Activated T-helper 1 cell treated with Interleukin-2 at 50 U/mL for 16 hours (primary cell): ENCODE measurements at places on chromosomes 3 and 15.

GRCh38 chr3:138394686-138395085 lies 39.7 kb upstream of the ESYT3 start:
- no peak for DNase-seq

- DNase-seq, result no peak
Observed at GRCh38 chr15:92636908-92637481, 18.6 kb downstream of the FAM174B start.

- DNase-seq, result no peak
Observed at GRCh38 chr3:107238787-107239186, 138.5 kb upstream of the CCDC54 start.

GRCh38 chr15:82858932-82859331 lies 49.5 kb downstream of the WHAMM start:
- DNase-seq, result no peak

DNA sequence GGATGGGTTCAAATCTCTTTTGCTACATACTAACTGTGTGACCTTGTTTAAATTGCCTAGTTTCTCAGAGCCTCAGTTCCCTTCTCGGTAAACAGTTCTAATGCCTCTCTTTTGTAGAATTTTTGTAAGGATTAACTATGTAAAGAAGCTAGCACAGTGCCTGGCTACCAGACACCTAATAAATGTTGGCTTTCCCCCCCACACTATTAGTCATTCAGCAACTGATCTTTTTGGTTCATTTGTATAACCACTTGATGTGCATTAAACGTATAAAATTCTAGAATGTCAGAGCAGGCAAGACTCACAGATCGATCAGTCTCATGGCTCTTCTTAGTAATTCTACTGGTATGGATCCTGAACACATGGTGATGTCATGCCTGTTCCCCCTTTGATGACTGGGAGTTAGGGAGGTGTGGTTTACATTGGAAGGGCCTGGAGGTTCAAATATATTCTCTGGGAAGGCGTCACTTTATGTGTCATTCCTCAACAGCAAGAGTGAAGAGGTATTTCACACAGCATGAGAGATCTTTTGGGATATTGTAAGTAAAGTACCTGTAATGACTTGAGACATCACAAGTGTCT lies 6.5 kb downstream of the TAGLN3 start:
- DNase-seq, result no peak

- DNase-seq, result no peak
Observed at GRCh38 chr15:34656005-34656796, 72.8 kb upstream of the GOLGA8B start.

DNA sequence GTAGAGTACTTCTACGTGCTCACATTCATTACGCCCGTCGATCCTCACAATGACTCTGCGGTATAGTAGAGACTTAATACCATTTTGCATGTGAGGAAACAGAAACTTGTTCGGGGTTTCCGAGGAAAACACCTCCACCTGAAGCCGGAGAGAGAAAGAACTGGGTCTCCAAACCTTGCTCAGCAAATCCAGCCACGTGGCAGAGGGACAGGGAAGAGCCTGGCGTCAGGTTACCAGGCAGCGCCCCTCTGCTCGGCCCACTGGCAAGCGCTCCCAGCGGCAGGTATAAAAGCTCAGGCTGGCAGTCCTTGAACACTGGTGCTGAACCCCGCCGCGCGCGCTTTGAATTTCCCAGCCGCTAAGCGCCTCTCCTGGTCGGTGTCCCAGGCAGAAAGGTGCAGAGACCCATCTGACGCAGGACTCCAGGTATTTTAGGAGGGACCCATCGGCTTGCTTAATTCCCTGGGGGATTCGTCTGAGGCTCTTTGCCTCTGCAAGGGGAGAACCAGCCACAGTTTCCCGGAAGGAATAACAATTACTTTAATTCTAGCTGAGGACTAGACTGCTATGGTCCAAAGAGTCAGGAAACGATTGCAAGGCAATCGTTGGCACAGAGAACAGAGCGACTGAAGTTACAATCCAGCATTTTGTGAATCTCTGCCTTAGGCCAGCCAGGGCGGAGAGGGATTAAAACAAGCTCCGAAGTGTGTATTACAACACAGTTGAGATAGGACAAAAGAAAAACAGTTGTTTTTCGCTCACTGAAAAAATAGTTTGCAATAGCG lies at the start of gene C2CD4A:
TSS of gene C2CD4A (plus strand) at position 315 of the 785 bp plus-strand sequence. CDS start 637 bp downstream, outside the sequence.
- DNase-seq, result peak; percentile 36

DNA sequence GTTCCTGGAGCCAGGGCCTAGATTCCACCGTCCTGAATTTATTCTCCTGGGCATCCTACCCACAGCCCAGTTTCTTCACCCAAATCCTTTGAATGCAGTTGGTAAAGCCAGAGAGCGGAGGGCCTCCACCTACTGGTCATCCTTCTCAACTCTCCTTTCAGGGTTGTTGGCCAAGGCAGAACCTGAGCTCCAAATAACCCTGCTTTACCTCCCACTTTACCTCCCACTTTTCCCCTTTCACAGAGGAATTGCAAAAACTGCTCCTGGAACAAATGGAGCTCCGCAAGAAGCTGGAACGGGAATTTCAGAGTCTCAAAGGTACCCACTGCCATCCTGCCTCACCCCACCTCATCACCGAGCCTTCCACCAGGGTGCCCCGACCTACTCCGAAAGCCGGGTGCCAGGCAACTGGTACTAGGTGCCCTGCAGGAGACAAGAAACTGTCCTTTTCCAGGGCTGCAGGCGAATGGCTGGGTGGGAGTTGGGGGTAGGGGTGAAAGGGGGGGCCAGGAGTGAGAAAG lies 6.8 kb downstream of the SKOR1 start:
- DNase-seq, result no peak

DNA sequence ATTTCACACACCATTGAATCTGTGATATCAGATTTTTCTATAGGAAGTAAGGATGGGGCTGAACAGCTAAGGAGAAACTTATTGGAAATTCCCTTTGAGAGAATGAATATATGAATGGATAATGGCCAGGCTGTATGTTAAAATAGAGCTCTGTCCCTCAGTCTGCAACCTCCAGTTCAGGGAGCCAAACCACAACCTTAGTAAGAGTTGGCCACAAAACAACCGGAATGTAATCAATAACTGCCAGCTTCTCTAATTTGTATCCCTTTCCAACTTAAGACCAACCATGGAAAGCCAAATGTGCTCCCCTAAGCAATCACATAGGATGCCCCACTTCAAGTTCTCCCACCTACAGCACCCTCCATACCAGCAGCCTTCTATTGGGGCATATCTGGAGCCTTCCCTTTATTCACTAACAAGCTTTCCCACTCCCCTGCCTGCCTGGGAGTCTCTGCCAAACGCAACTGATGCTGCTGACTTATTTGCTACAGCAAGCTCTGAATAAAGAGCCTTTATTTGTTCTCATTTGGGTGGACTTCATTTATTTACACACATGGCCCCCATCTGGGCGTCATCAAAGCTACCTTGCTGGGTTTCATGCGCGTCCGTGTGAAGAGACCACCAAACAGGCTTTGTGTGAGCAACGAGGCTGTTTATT lies 75.4 kb upstream of the LARS2 start:
- DNase-seq, result no peak
